HL-60 (cell line): ENCODE measurements at places on chromosomes 2 and 18.
A peak's percentile ranks its signal among the peaks of the same experiment; 100 is the strongest.

- DNase-seq, result no peak
These were observed 72.5 kb downstream of the RBM43 start for GRCh38 chr2:151189125-151189524.

- no peak for DNase-seq
These were observed 10.0 kb upstream of the ADAM17 start for GRCh38 chr2:9565436-9566153.

GRCh38 chr2:97645112-97645694 lies 659 bp upstream of the COX5B start:
- no peak for DNase-seq

- DNase-seq, result no peak
These were observed 344.9 kb downstream of the TDRD15 start for GRCh38 chr2:21468624-21469023.

- no peak for DNase-seq
These were observed 25.6 kb downstream of the CYB5A start for GRCh38 chr18:74266161-74266560.

GRCh38 chr18:25109484-25109883 lies 242.5 kb downstream of the ZNF521 start:
- no peak for DNase-seq

DNA sequence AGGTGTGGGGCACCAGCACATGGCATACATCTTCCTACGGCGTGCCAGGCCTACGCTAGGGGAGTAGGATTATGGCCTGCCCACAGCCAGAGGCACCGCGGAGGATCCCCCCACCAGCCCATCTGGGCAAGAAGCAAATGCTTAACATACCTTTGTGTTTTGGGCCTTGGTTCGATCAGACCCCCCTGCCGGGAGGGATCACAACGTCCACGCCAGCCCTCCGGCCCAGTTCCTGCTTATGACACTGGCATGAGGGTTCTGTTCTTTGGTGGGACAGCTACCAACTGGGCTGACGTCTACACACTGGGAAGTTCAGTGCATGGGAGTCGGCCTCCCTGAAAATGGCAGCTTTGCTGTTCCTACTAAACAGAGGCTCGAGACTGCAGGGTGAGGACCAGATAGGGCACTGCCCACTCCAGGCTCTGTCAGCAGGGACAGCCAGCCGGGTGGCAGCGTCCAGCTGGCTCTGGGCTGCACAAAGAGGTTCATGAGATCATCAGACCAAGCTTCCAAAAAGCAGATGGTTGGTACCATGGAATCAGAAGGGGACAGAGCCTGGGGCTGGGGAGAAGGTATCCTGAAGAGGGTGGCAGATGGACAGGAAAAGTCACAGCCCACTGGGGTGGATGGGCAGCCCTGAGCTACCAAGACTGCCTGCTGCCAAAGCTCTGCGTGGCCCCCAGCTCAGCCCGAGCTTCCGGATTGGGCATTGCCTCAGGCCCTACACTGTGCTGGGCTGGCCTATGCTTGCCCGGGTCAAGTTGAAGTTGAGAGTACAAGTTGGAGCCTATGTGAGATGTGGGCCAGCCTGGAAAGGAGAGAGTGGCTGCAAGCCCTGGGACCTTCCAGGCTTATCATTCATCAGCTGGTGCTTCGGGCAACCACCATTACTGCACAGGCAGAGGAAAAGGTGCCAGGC lies 61.7 kb upstream of the TEX51 start:
- no peak for DNase-seq

GRCh38 chr18:61194726-61195125 lies 138.5 kb upstream of the CDH20 start:
- no peak for DNase-seq

- no peak for DNase-seq
These were observed 511.2 kb downstream of the SOX11 start for GRCh38 chr2:6203291-6203959.

- DNase-seq, result peak; percentile 27
These were observed 70.5 kb downstream of the SMAD4 start for GRCh38 chr18:51100385-51101120.

GRCh38 chr2:173657996-173658717 lies 303.5 kb downstream of the CDCA7 start:
- no peak for DNase-seq

- no peak for DNase-seq
These were observed 16.1 kb upstream of the CREB1 start for GRCh38 chr2:207513551-207514257.

DNA sequence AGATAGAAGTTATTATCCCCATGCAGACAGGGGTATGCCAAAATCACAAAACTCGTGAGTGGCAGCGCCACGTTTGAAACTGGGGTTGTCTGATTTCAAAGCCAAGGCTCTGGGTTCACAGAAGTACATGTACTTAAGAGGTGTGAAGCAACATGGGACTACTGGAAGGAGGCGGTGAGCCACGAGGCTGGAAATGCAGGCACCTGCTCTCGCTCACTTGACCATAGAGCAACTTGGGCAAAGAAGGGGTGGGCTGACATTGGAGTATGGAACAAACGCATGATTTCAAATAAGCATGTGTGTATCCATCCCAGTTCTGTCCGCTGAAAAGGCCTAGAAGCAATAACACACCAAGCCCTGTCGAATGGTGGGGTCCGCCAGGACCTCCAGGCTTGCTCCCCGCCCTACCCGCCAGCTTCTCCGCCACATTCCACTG lies 593 bp upstream of the ACTR2 start:
- DNase-seq, result no peak

GRCh38 chr2:142165790-142166189 lies 35.0 kb upstream of the LRP1B start:
- no peak for DNase-seq

DNA sequence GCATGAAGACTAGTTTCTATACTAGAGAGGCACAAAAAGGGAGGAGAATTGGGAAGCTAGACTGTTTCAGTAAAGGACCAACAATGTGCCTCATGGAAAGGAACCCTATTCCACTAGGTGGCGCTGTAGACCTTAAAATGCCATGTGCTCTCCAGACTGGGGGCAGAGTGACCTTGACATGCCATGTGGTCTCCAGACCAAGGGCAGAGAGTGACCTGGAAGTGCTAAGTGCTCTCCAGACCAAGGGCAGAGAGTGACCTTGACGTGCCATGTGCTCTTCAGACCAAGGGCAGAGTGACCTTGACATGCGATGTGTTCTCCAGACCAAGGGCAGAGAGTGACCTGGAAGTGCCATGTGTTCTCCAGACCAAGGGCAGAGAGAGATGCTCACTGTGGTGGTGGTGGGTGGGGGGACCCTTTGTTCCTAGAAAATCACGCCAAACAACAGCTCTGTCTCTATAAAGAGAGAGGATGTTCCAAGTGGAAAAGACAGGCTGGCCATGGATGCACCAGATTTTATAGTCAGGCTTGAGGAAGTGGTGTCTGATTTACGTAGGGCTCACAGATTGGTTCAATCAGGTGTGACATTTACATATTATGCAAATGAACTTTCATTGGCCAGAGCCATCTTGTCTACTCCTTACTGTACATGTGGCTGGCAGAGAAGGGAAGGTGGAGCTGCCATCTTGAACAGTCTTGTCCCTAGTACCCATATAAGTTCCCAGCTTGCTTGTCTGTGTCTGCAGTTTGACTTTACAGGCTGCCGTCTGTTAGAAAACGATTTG lies 344.0 kb upstream of the DDX18 start:
- DNase-seq, result peak; percentile 46

GRCh38 chr2:76075126-76075525 lies 364.4 kb upstream of the GCFC2 start:
- DNase-seq, result no peak

GRCh38 chr2:237258116-237258515 lies 155.8 kb downstream of the COL6A3 start:
- DNase-seq, result no peak

GRCh38 chr2:10956006-10956790 lies 44.5 kb downstream of the KCNF1 start:
- DNase-seq, result no peak

- DNase-seq, result no peak
These were observed 68.7 kb upstream of the CABLES1 start for GRCh38 chr18:23066504-23067039.

DNA sequence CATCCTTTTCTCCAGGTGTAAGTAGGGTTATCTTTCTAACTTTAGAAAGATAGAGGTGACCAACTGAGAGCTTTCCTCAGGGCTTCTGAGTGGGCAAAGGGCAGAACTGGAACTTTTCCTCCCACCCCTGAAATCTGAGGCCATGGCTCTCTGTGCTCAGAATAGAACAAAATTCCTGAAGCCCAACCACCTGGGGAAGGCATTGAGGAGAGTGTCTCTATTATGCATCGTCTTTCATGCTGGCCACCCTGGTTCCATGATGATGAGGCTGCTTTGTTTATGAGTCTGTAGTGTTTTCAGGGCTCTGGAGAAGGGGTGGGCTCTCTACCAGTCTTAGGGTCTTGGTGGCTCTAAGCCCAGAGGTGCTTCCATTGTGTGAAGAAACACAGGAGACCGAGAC lies 30.7 kb upstream of the IL1R1 start:
- no peak for DNase-seq

GRCh38 chr2:119126650-119127049 lies 31.9 kb downstream of the C1QL2 start:
- DNase-seq, result peak; percentile 34

DNA sequence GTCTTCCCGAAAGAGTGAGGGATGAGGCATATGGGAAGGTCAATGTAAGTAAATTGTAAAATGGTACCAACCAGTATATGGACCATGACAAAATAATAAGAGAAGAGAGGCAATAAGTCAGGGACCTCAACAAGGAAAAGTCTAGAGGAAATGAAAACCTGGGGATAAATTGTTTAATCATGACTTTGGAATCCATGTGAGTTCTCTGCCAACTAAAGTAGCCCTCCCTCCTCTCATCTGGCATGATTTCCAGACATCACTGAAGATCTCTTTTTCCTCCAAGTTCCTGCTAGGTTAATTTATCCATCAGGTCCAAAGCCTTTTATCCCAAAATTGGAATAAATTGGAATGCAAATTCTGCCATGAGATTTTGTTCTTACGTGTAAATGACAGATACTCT lies 417.9 kb downstream of the NRXN1 start:
- DNase-seq, result no peak

DNA sequence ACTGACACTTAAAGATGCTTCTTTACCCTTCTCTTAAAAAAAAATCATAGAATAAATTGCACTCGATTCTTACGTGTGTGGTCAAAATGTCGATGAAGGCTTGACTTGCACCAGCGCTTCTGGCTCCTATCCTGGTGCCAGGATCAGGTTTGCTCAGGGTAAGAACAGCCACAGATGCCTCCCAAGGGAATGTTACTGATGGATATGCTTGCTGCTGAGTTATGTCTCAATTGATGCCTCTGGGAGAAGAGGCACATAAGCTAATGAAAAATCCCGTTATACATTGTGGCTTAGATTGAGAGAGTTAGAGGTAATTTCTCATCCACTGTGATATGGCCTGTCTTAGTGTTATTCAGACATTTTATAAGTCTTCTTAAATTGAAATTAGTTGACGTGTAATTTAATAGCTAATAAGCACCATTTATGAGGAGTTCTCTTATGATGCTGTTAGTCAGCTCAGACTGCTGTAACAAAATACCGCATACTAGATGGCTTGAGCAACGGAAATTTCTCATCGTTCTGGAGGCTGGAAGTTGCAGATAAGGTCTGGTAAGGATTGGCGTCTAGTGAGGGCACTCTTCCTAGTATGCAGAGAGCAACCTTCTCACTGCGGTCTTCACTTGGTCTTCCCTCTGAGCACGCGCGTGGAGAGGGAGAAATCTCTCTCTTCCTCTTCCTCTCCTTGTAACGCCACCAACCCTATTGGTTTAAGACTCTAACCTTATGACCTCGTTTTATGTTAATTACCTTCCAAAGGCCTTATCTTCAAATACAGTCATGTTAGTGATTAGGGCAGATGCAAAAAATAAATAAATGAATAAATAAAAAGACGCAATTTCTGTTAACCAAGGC lies 116.6 kb upstream of the NOSTRIN start:
- DNase-seq, result peak; percentile 39

DNA sequence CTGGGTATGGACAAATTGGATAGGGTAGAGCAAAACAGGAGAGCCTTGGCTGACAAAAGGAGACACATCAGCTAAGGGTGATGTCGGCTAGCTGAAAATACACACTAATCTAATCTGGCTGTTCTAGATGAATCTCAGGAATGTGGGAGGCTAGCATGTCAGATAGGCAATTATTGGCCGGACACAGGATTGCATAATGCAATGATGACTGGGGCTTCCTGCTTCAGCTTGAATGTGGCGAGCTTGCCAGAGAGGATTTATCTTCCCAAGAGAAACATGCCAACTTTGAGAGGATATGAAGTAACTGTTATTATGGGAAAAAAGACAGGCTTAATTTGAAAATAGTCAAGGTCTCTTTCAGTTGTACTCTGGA lies 102.4 kb downstream of the TRIB2 start:
- peak; percentile 78 for DNase-seq

- no peak for DNase-seq
These were observed 129.4 kb upstream of the CXCR4 start for GRCh38 chr2:136247204-136247950.
